ENCODE measurements at places on chromosomes 5 and 9.

- no peak for DNase-seq
These were observed 32.9 kb downstream of the LHFPL2 start for GRCh38 chr5:78615697-78616096.

DNA sequence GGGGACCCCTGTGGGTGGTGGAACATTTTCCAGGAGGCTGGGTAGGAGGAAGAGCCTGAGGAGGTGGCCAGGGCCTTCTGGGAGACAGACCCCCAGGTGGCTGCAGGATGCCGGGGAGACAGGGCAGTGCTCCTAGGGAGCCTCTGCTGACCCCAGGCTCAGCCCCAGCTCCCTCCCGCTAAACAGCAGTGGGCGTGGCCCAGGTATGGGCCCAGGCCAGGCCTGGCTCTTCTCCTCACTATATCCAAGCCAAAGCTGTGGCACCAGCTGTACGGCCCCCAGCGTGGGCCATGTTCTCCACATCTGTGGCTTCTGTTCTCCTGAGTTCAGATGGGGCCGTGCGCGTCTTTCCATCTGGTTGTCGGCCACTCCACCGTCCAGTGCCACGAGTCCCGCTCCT, 58.5 kb downstream of the KCNT1 start:
- no peak for DNase-seq

- no peak for DNase-seq
These were observed 20.5 kb upstream of the CCL28 start for GRCh38 chr5:43432486-43433375.

DNA sequence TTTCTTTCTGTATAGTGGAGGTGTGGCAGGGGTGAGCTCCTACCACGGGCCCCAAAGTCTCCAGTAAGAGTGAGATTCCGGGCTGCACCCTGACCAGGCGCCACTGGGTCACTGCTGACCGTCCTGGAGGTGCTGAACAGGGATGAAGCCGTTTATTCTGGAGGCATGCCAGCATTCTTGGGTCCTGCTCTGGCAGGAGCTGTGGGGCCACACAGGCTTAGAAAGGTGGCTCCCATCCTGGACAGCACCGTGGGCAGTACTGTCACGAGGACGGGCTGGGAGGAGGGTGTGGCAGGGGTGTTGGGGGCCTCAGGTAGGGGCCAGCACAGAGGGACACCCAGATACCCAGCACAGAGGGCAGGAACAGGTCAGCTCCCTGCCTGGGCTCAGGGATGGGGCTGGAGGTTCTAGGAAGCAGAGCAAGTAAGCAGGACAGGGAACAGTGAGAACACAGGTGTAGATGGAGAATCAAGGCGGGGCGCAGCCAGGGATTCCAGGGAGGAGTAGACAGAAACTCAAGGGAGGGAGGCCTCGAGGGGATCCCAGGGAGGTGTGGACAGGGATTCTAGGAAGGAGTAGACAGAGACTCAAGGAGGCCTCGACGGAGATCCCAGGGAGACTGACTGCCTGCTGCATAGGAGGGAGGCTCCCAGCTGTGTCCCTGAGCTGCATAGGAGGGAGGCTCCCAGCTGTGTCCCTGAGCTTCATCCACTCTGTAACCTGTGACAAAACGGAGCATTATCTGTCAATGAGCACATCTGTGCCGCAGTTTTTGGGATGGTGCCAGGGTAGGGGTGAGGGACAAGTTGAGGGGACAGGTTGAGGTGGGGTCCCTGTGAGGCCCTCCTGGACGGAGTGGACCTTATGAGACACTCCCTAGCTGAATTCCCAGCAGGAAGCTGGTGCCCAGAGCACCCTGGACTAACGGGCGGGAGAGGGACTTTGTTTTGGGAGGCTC, 1.1 kb upstream of the PLEKHG4B start:
- no peak for DNase-seq

- DNase-seq, result no peak
These were observed 32.5 kb downstream of the RAB14 start for GRCh38 chr9:121169094-121169601.

DNA sequence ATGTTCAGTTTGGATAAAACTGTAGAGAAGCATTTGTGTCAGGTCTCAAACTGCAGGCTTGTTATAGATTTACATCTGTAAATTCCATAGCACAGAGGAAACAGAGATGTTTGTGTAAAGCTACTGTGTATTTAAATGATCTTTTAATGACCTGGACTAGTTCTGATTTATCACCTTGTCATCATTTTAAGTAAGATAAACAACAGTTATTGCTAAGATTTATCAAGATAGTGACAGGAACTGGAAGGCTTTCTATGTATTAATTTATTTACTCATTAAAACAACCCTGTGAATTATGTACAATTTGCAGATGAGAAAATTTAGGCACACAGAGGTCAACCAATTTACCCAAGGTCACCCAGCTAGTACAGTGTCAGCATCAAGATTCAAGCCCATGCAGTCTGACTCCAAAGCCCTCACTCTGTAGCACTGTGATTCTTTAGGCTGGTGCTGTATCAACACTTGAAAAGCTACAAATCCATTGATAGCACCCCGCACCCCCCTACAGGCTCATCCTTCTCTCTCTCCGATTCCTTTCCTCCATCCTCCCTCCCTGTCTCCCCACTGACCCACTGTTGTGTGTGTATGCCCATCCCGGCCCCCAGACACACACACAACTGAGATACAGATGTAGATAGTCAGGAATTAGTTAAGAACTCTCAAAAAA, 184.5 kb downstream of the FBN2 start:
- no peak for DNase-seq

DNA sequence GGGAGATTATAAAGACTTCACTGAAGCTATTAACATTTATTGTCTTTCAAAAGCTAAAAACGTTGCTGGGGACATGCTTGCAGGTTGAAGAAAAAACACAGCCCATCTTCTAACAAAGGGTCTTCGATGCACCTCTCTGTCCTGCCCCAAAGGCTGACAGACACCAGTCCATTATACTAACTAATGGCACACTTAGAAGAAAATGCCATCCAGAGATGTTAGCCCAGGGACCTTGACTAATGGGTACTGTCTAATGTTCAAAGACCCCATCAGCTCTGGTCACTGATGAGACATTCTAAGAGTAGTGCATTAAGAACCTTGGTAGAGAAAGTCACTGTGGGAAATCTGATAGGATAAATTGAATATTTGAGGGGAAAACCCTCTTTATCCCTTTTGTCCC, 124.9 kb downstream of the EBF1 start:
- no peak for DNase-seq

DNA sequence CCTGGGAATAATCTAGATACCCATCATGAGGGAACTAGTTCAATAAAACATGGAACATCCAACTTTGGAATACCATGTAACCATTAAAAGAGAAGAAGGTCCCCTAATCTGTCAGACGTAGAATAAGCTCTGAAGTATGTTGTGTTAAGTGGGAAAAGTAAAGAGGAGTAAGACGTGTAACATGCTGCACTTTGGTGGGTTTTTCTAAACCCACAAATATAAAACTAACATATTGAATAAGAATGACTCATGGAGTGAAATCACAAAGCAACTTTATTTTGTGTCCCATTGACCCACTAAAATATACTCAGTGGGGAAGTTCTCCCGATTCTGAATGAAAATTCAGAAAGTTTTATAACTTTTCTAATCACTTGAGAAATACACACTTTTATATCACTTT, 67.9 kb upstream of the PIK3R1 start:
- DNase-seq, result no peak

DNA sequence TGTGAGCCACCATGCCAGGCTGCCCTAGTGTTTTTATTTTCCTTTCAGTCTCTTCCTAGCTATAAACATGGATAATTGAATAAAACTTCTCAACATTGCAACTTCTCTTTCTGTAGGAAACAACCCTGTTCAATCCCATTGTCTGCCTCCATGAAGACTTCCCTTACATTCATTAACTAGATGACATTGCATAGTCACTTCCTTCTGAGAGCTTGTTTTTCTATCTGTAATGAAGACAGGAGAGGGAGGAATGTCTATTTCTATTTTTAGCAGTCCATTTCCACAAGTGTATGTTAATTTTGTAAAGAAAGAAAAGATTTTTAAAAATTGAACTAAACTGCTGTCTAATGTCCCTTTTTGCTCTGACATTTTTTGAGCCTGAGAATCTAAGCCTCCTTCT, 55.6 kb upstream of the MELK start:
- no peak for DNase-seq

DNA sequence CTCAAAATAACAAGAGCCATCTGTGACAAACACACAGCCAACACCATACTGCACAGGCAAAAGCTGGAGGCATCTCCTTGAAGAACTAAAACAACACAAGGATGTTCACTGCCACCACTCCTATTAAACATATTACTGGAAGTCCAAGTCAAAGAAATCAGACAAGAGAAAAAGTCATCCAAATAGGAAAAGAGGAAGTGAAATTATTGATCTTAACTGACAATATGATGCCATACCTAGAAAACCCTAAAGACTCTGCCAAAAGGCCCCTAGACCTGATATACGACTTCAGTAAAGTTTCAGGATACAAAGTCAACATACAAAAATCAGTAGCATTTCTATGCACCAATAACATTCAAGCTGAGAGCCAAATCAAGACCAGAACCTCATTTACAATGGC, 30.0 kb upstream of the MACIR start:
- no peak for DNase-seq

- no peak for DNase-seq
These were observed 243.9 kb upstream of the SLC30A5 start for GRCh38 chr5:68849906-68850305.

DNA sequence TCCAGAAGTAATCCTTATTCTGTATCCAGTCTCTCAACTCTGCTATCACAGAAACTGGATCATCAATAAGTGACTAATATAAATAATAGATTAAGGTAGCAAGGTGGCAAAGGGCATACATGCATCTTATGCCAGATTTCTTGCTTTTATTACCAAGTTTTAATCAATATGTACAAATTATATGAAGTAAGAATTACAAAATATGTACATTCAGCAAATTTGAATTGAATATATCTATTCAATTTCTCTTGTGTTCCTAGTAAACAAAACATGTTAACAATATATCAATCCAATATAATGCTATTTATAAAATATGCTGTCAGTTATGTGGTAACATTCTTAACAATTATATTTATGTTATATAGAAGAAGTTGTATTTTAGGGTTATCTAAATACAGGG, 488.7 kb upstream of the COX7C start:
- no peak for DNase-seq

- DNase-seq, result no peak
These were observed 188.2 kb downstream of the ARRDC3 start for GRCh38 chr5:91194824-91195381.

GRCh38 chr9:87109851-87110250, 162.5 kb upstream of the GAS1 start:
- DNase-seq, result no peak

GRCh38 chr5:83559118-83559785, 87.7 kb downstream of the VCAN start:
- no peak for DNase-seq

GRCh38 chr5:94577466-94578245, 40.7 kb downstream of the KIAA0825 start:
- no peak for DNase-seq

- DNase-seq, result no peak
These were observed 371.0 kb downstream of the CSNK1G3 start for GRCh38 chr5:123882965-123883345.

GRCh38 chr9:108434036-108434435, 421.8 kb downstream of the ACTL7B start:
- DNase-seq, result no peak

GRCh38 chr9:120043448-120043847, 536.5 kb downstream of the CDK5RAP2 start:
- DNase-seq, result no peak

DNA sequence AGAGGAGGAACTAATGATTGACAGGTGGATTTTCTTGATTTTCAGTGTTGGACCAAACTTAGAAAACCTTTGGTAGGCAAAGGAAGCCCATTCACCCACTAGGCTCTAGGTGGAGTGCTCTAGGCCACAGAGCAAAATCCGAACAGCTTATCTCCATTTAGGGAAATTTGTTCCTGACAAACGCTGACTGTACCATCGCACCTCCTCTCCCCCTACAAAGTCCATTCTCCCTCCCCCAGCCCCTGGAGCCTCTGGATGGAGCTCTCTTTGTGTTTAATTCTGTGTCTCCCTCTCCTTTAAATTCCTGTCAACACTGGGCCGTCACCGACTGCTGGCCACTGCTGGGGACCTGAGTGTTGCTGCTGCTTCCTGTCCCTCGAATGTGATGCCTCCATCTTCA, 350.1 kb upstream of the IRX2 start:
- no peak for DNase-seq

- DNase-seq, result no peak
These were observed 56.6 kb upstream of the IFNK start for GRCh38 chr9:27467486-27467885.

- peak; percentile 83 for DNase-seq
These were observed 6.3 kb upstream of the TTLL11 start for GRCh38 chr9:122099271-122099869.

DNA sequence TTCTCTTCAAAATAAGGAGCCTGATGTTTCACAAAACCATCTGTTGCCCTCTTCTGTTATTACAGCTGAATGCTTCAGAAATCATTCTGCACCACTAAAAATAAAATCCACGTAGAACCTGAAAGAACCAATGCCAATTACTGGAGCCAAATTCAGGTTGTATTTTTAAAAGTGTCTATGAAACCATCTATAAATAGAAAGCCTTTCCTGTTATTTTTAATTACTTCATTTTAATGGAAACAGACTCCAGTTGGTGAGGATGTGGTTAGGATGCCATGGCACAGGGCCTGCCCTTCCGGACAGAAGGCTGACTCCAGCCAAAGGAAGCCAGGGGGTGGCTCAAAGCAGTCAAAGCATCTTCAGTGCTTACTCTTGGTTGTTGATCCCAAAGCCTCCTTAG, 119.8 kb downstream of the TENT4A start:
- DNase-seq, result no peak

- no peak for DNase-seq
These were observed 35.5 kb downstream of the CAMK4 start for GRCh38 chr5:111259636-111260035.

- no peak for DNase-seq
These were observed 61.4 kb upstream of the TBC1D9B start for GRCh38 chr5:179969110-179969509.

DNA sequence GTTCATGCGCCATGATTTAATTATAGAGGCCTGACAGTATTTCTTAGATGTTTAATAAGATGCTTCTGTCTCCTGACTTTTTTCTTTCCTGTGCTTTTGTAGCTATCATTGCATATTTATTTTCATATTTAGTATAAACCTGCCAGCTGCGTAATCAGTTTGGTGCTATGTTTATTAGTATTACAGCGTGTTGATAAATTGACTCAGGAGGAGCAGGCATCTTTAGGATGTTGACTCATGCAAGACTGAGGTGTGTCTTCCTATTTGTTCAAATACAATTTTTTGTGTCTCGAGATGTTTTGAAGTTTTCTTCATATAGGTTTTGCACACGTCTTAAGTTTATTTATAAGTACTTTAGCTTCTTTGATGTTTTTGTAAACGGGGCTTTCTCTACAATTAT, 35.9 kb upstream of the EXOC3 start:
- DNase-seq, result no peak
